ENCODE measurements at places on chromosomes 3 and 15.

- no peak for DNase-seq
These were observed 132.9 kb downstream of the TPRG1 start for GRCh38 chr3:189304465-189305351.

DNA sequence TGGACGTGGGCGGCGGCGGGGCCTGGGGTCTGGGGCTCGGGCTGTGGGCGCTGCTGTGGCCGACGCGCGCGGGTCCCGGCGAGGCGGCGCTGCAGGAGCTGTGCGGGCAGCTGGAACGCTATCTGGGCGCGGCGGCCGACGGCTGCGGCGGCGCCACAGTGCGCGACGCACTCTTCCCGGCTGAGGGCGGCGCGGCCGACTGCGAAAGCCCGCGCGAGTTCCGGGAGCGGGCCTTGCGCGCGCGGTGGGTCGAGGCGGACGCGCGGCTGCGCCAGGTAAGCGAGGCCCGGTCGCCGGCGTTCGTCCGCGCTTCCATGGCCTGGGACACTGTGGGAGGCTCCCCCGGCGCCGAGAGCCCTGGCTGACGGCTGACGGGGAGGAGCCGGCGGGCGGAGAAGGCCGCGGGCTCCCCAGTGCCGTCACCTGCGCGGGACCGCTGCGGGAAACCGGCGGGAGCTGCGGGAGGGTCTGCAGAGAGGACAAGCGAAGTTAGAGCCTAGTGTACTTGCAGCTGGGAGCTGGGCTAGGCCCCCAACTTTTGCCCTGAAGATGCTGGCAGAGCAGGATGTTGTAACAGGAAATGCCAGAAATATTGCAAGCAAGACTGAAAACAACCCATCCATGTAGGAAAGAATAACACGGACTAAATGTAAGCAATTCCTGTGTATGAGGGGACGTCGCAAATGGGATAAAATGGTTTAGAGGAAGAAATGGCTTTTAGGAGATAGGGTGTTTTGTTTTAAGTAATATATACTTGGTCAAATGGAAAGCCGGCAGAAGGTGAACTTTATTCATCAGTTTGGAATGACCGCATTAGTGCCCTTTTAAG, 847 bp downstream of the WHAMM start:
- DNase-seq, result no peak

- DNase-seq, result no peak
These were observed 133.3 kb downstream of the GRM7 start for GRCh38 chr3:6994081-6994668.

GRCh38 chr3:168191856-168192255, 96.1 kb upstream of the GOLIM4 start:
- DNase-seq, result no peak

- DNase-seq, result no peak
These were observed 330.9 kb downstream of the ERC2 start for GRCh38 chr3:56137415-56137814.

DNA sequence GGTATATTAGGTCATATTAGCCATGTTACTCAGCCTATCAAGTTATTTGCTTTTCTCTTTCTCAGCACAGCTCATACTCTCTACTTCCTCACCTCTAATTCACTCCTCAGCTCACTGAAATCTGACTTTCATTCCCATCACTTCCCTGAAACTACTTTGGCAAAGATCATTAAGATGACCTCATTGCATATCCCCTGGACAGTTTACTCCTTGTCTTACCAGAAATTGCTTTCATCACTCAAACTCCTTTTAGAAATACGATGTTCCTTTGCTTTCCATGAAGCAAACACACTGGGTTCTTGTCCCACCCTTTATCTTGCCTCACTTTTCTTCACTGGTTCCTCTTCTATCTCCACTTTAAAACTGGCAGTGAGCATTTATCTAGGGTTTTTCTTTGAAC, 354.4 kb downstream of the TUSC7 start:
- no peak for DNase-seq

GRCh38 chr3:137554242-137554641, 209.9 kb upstream of the SOX14 start:
- no peak for DNase-seq

- DNase-seq, result no peak
These were observed 74.7 kb downstream of the ZNF148 start for GRCh38 chr3:125300416-125300815.

DNA sequence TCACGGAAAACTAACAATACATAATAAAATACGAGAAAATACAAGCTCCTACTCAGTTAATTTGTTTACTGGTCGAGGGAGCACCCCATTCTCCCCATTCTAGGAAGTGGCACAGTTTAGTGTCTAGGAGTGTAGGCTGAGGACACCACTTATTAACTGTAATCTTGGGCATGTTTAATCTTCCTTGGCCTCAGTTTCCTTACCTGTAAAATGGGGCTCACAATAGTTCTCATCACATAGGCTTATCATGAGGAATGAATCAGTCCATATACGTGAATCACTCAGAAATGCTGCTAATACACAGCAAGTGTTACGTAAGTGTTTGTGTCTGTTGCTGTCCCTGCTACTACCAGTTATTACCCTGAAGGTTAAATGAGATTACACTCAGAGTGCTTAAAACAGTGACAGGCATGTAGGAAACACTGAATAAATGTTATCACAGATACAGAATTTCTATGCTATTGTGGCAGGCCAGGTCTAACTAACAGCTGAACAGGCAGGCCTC, 210.2 kb downstream of the OSBPL10 start:
- DNase-seq, result no peak

DNA sequence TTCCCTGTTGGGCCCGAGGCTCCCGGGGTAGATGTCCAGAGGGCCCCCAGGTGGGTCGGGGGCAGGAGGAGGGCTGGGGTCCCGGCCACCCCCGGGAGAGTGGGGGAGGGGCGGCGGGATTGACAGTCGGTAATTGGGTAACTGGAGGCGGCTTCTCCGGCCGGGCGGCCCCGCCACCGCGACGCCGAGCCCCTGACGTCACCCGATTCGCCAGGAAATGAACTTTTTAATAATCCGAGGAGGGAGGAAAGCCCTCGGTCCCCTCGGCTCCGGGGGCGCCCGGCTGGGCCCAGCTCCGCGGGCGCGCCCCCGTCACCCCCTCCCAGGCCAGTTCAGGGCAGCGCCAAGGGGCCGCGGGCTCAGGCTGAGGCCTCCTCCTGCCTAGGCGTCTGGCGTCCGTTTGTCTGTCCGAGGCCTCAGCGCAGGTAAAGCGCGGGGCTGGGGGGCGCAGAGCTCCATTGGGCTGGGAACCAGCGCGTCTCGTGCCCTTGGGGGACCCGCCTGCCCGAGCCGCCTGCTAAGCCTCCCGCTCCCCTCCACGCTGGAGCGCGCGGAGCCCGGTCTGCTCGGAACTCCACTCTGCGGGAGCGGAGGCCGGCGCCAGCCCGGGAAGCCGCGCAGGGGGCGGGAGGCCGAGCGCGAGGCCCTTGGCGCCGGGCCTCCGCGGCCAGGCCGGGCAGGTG, 3.9 kb downstream of the GATA2 start:
- no peak for DNase-seq

- DNase-seq, result no peak
These were observed 6.6 kb downstream of the FSIP1 start for GRCh38 chr15:39776068-39776467.

DNA sequence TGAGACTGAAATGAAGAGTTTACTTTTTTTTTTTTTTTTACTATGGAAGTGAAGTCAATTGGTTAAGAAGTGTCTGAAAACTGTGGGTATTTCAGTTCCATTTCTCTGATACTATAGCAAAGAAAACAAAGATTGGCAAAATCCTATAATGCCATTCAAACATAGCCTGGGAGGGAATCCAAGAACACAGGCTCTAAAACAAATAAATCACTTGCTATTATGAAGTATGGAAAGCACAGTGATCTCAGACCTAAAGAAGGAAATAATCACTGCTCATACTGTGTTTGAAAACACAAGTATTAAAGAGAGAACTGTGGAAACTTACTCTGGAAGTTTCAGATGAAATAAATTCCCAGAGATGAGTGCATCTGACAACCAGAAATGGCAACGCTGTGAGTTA, 12.0 kb downstream of the SAMMSON start:
- no peak for DNase-seq

DNA sequence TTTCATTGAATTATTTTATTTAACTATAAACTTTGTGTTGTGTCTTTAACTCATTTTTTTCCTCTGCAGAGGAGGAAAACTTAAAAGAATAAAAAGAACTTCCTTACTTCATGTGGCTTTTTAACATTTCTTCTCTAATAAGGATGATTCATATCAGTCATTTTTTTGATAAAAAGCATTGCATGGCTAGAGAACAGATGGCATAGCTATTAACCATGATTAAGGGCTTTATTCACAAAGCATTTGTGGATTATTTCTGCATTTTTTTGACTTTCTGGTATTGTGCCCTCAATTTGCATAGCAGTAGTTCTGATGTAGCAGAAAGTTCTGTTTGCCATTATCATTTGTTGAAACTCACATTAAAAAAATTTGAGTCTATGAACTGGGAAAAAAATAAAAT, 540.8 kb downstream of the SI start:
- no peak for DNase-seq

GRCh38 chr15:88252441-88252840, 4.1 kb downstream of the NTRK3 start:
- DNase-seq, result no peak

- no peak for DNase-seq
These were observed 1.3 kb upstream of the MEF2A start for GRCh38 chr15:99564221-99565048.

DNA sequence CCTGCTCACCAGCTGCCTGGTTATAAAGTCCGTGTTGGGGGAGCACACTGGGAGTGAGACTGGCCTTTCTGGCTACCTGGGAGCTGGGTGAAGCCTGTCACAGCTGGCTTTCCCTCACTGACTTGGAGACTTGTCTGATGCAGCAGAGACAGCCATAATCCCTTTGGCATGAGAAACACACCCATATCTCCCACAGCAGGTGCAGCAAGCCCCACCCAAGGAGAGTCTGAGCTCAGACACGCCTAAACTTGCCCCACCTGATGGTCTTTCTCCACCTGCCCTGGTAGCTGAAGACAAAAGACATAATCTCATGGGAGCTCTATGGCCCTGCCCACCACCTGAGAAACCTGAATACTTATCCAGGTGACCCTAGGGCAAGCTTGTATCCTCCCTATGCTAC, 54.8 kb downstream of the NMD3 start:
- no peak for DNase-seq

DNA sequence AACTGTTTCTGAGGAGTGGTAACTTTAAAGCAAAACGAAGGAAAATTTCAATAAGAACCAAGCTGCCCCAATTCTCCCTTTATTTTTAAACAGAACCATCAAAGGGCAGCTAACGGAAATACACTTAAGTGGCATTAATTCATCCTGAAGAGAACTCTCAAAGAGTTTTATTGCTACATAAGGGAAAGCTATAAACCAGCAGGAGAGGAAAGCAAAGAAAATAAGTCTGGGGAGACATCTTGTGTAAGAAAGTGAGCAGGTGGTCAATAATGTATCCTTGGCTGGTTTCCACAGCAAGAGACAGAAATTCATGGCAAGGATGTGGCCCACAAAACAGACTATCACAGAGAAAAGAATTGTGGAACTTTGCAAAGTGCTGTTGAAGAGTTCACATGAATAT, 40.0 kb upstream of the CMSS1 start:
- DNase-seq, result no peak

DNA sequence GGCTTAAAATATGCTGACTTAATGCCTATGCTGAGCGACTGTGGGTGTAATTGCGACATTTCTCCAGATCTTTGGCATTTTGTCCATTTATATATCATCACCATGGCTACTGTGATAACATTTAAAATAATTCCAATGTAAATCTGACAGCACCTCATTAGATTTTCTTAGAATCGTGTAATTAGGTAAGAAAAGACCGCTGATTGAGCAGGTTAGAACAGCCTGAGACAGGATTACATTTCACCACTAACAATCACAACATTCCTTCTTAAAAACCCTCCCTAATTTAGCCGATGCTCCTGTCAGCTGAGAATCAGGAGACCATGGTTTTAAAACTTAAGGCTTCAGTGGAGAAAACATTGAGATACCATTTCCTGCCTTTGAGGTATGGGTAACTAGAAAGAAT, 455.3 kb upstream of the PDZRN3 start:
- no peak for DNase-seq

DNA sequence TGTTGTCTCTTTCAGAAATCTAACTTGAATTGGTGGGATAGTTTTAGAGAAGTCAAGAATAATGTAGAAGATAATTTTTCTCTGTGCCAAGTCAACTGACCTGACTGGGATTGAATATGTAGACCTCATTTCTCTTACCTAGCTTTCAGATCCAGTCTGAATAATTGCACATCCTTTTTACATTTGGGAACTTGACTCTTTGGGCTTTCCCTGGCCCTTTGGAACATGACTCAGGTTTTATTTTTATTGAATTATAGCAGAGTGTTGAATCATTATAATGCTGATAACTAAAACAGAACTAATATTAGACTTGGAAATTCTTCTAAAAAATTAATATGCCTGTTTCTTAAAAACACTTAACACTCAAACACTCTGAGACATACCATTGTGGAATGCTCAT, 76.5 kb downstream of the PFN2 start:
- no peak for DNase-seq

DNA sequence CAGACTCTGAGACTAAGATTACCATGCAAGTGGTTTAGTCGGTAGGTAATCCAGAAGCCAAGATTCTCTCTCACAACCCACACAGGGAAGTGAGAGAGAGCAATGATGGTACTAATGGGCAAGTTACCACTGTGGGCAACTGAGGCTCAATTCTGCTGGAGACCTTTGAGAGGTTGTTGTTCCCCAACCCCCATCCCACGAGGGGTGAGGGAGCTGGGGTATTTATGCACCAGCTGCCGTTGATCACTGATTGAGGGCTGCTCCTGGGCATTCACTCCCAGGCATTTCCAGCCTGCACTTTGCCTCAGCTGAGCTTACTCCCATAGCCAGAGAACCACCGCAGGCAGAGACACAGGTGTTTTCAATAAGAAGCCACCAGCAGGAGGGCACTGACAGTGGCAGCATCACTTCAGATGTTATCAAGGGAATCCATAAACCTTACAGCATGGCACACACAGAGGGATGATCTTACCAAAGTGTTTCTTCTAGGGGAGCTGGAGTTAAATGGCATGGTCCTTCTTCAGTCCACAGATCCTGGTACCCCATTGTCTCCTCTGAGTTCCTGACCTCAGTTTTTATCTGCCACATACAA, 15.0 kb upstream of the CCDC174 start:
- no peak for DNase-seq

- DNase-seq, result no peak
These were observed 15.0 kb downstream of the INTS14 start for GRCh38 chr15:65595960-65596359.
